ENCODE measurements at places on chromosomes 13 and 19.

- DNase-seq, result no peak
These were observed 408.0 kb downstream of the DIAPH3 start for GRCh38 chr13:59755632-59756290.

DNA sequence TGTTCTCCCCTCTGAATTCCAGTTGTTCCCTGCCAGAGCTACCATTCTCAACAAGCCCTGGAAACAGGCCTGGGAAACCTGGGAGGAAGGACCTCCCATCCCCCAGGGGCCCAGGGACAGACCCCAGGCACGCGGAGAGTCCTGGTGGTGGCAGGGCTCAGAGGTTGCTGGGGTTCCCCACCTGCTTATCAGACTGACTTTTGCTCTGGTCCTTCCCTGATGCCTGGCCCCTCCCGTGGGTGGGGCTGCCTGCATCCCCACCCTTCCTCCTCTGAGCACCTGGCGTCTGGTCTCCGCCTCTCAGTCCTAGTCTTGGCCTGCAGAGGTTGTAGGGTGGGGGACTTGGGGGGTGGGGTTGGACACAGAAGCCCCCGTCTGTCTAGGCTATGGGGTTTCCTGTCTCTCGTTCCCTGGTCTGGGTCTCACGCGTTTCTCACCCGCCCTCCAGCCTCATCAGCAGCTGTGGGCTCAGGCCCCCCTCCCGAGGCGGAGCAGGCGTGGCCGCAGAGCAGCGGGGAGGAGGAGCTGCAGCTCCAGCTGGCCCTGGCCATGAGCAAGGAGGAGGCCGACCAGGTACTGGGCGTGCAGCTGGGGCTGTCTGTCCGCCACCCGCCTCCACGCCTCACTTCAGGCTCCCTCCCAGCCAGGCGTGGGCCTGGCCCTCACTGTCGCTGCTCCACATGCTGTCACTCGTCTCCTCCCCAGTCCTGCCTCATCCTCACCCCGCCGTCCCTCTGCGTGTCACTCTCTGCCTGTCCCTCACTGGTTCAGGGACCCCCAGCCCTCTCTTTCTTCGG is 13.6 kb downstream of the EPN1 start:
- DNase-seq, result no peak

- DNase-seq, result no peak
These were observed 8.6 kb upstream of the MYCBP2 start for GRCh38 chr13:77335543-77335942.

GRCh38 chr13:79447141-79447540 is 33.8 kb upstream of the NDFIP2 start:
- no peak for DNase-seq

GRCh38 chr19:2048104-2048958 is 2.7 kb downstream of the MKNK2 start:
- DNase-seq, result no peak

GRCh38 chr13:49464085-49464484 is 20.0 kb downstream of the SETDB2 start:
- DNase-seq, result no peak

GRCh38 chr13:108560093-108560492 is 69.3 kb upstream of the MYO16 start:
- DNase-seq, result no peak

GRCh38 chr19:1055886-1056620 is 10.9 kb upstream of the ARHGAP45 start:
- DNase-seq, result no peak

DNA sequence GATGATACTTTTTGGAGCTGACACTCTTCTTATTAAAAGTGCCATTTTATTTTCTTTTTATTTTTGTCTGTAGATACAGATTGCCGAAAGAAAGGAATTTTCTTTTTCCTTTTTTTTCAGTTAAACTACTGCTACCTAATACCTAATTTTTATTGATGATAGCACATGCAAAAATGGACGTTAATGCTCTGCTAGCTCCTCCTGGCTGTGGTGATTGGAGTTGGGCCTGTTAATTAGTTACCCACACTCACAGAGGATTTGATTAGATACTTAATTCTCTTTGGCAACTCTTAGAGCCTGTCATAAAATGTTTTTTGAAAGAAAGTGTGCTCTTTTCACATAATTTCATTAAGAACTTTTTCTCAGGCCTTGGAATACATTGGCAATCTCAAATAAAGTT is 366.8 kb downstream of the DCT start:
- no peak for DNase-seq

- no peak for DNase-seq
These were observed 7.9 kb downstream of the INTS6 start for GRCh38 chr13:51444922-51445321.

GRCh38 chr13:46496086-46496485 is 56.9 kb upstream of the LRCH1 start:
- DNase-seq, result no peak

GRCh38 chr19:4057931-4058692 is 8.6 kb downstream of the ZBTB7A start:
- DNase-seq, result no peak

DNA sequence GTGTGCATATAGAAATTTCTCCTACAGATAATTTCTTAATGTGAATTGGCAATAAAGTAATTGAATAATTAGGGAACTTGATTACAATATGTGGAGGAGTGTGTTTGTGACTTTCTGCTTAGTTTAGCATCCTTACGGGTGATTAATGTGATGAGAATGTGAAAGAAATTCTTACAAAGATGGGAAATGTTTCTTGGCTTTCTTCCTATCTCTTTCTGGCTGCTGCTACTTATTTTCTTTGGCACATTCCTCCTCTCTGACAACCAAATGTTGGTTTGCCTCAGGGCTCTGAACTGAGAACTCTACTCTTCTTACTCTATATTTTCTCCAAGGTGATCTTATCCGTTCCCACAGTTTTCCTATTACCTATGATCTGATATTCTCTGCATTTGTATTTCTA is 300.1 kb downstream of the TBC1D4 start:
- no peak for DNase-seq

- DNase-seq, result no peak
These were observed 10.8 kb upstream of the RABAC1 start for GRCh38 chr19:41969772-41970458.

DNA sequence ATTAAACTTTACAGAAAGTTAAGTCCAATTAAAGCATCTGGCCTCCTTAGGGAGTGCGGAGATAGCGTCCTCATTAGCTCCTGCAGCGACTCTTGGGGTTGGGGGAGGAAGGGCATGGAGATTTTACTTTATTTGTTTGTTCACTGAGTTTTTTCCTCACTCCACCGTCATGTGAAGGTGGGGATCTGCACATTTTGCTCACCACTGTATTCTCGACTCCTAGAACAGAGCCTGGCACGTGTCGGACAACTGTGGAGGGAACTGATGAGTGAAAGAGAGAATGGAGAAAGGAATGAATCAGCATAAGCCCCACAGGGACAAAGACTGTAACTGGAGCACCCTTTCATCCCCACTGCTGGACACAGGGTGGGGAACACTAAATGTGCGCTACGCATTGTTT is 205.1 kb upstream of the TSHZ3 start:
- no peak for DNase-seq

DNA sequence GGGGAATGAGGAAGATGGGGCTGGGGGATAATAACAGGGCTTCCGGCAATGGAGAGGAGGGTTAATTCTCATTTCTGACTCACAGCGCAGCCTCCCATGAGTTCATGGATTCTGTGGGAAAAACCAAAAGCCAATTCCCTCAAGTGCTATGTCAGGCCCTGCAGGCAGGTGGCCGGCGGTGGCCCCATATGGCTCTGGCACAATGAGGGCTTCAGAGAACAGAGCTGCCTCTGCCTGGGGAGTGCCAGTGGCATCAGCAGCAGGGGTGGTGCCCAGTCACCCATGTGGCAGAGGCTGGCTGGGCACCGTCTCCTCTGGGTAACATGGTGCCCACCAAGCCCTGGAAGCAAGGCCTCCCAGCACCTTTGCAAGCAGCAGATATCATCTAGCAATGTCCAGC is 69.1 kb downstream of the ALOX5AP start:
- DNase-seq, result no peak

DNA sequence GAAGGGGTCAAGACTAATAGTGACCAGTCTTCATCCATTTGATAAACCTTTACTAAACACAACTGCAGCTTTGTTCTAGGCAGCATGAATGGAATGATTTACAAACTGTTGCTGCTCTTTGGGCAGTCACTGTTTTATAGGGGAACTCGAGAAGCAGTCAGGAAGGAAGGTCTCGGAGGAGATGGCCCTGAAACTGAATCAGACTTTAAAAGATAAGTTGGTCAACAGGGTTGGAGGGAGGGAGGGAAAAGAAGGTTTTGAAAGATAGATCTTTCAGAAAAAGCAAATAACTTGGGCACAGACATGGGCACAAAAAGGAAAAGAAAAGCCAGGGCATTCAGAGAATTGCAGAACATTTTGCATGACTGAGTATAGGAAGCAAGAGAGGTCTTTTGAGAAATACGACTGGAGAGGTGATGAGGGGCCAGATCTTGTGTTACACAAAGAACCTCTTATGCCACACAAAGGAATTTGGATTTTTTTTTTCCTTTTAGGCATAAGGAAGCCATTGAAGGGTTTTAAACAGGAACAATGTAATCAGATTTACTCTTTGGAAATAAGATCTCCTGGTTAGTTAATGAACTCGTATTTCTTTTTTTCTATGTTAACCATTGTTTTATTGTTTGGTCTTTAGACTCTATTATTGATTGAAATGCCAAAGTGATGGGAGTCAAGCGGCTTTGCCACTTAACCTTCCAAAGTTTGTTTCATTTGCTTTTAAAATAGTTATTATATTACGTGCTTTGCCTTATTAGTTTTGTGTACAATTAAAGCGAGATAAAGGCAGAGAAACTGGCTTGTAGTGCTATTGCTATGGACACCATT is 37.5 kb upstream of the SACS start:
- DNase-seq, result no peak

DNA sequence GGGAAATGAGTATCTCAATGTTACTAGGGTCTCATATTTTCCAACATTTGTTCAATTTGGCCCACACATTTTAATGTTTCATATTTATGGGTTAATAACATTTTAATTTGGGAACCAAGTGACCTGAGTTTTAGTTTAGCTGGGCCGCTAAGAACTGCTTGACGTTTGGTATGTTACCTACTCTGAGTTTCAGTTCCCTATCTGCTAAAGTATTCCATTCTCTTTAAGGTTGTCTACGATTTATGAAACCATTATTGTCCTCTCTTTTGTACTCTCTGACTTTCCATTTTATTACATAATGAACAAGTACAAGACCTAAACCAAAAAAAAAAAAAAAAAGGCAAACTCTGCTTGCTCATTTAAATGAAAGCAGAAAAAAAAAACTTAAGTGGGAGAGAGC is 89.9 kb downstream of the FGF14 start:
- no peak for DNase-seq

- DNase-seq, result no peak
These were observed 7.9 kb downstream of the SYDE1 start for GRCh38 chr19:15115080-15115479.

DNA sequence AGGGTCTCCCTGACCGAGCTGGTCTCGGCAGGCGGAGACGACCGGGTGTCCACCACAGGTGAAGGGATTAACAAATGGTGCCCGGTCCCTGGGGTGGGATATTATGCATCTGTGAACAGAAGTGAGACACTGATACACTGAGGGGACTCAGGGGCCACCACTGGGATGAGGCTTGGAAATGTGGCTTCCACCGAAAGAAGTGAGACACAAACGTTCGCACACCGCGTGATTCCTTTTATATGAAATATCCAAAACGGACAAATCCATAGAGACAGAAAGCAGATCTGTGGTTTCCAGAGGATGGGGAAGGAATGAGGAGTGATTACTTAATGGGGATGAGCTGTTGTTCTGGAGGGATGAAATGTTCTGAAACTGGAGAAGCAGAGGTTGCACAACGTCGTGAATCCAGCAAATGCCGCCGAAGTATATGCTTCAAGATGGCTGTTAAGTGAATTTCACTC is 47.5 kb downstream of the C13orf46 start:
- no peak for DNase-seq

- DNase-seq, result no peak
These were observed 1383.8 kb upstream of the SLC10A2 start for GRCh38 chr13:104450006-104450405.

DNA sequence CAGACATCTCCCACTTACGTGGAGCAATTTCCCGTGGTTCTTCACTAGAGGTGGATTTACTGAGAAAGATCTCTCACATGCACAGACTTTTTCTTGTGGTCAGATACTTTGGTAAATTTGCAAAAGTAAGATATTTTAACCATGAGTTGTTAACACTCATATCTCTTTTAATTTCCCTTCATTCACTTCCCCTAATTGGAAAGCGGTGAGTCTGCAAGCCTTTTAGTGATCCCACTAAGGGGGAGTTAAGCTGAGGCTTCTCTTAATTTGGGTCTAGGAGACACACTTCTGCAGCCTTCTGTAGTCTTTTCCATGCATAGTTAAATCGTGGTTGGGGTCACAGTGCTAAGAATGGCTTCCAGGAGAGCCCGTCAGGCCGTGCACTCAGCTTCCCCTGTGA is 30.7 kb upstream of the SERPINE3 start:
- no peak for DNase-seq

DNA sequence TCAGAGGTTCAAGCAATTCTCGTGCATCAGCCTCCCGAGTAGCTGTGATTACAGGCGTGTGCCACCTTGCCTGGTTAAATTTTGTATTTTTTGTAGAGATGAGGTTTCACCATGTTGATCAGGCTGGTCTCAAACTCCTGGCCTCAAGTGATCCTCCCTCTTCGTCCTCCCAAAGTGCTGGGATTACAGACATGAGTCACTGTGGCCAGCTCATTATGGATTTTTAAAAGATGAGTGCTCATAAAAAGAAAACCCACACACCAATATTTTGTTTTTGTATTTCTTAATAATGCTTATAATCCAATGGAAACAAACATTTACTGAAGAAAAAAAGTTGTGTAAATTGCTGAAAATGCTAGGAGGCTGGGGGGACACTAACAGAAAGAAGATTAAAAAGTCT is 5.0 kb upstream of the MICU2 start:
- no peak for DNase-seq

GRCh38 chr19:48338802-48339503 is 13.6 kb downstream of the EMP3 start:
- DNase-seq, result no peak

- DNase-seq, result no peak
These were observed 6.3 kb downstream of the ERICH4 start for GRCh38 chr19:41449079-41449864.

DNA sequence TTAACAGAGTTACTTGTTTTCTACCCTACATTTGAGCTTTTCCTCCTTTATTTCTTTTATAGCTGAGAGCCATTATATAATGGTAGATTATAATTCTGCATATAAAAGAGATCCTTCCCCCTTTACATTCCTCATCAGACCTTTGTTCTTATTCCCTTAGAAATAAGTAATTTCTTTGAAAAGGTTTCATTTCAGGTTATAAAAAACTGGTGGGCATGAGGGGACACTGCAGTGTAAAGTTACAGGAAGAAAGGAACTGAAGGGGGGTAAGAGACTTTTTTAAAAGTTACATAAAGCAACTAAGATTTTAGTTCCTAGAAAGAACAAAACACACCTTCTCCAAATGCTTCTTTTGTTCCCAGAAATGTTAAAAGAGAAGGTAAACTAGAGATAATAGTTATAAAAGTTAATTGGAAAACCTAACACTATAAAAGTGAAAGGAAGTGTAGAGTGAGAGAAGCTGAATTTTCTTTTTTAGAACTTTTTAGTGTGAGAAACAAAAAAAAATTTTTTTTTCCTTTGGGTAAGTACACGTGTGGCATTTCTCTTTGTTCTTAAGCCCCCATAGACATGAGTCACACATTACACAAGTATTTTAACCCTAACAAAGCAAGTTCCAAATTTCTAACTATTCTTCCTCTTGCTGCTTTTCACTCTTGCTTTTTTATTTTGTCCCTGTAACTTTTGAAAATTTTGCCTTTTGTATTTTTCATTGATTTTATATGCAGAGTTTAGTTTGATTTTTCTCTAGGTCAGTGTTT is 106.4 kb upstream of the MLNR start:
- no peak for DNase-seq
